SK-N-MC (cell line): ENCODE measurements at places on chromosomes 11 and 22.
A peak's percentile ranks its signal among the peaks of the same experiment; 100 is the strongest.

DNA sequence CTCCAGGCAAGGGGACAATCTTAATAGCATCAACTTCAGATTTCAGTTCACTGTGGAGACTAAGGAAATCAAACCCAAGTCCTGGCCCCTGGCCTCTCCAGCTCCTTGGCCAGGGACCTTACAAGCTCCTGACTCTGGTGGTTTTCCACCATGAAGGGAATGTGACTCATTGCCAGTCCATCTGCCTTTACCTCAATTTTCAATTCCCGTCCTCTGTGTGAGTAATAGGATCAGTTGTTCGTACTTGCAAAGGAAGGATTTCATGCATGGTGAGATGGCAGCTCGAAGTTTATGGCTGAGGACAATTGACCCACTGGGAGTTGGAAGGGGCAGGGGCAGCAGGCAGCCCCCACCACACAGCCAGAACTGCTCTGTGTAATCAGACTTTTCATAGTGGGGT, 42.5 kb downstream of the INSC start:
- DNase-seq: no peak

- no peak for DNase-seq
Observed at GRCh38 chr22:49271831-49272230, 555.8 kb downstream of the BRD1 start.

DNA sequence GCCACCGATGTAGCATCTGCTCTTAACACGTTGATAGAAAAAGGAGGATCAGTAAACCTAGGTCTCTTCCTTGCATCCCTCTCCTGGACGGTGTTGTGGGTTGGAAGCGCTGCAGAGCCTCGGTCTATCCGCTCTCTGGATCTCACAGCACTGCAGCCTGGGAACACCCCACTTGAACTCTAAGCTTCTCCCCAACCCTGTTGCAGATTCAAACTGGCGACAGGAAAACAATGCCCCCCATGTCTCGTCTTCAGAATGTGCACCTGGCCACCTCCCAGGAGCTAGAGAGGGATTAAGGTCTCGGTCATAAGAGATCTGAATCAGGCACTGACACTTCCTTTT, 454 bp downstream of the TMEM218 start:
- DNase-seq: no peak

DNA sequence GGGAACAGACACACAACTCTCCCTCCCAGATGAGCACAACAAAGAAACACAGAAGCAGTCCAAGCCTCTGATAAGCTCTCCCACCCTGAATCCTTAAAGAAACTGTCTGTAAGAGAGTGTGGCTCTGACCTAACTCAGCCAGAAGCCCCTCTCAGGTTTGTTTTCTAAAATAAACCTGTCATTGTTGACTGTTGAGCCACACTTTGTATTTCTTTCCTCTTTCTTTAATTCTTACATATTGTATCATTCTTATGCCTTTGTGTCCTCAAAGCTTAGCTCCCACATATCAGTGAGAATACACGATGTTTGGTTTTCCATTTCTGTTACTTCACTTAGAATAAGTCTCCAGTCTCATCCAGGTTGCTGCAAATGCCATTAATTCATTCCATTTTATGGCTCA, 7.8 kb upstream of the OR8D2 start:
- no peak for DNase-seq

DNA sequence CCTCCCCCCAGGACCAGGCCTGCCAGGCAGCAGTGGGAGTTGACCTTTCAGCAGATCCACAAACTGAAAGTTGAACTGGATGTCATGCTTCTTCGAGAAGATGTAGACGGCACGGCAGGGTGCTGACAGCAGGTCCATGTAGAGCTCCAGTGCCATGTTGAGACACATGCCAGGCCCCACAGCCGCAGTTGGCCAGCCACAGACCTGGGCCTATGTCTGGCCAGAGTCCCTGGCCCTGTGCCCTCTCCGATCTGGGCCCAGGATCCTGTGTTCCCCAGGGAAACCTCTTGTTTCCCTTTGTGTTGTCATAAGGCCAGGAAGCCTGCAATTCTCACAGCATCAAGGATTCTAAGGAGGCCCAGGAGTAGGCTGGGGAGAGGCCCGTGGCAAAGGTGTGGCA, at the start of gene GSTT4:
Gene GSTT4, minus strand, starts transcription at position 253 of the 400 bp plus-strand sequence. Its CDS starts 97 bp downstream, at position 156.
- no peak for DNase-seq

GRCh38 chr11:104198576-104198975, 34.6 kb upstream of the PDGFD start:
- peak; percentile 64 for DNase-seq

GRCh38 chr22:20009018-20009491, 7.6 kb downstream of the ARVCF start:
- no peak for DNase-seq

GRCh38 chr11:9732453-9732852, 68.6 kb downstream of the SWAP70 start:
- no peak for DNase-seq

DNA sequence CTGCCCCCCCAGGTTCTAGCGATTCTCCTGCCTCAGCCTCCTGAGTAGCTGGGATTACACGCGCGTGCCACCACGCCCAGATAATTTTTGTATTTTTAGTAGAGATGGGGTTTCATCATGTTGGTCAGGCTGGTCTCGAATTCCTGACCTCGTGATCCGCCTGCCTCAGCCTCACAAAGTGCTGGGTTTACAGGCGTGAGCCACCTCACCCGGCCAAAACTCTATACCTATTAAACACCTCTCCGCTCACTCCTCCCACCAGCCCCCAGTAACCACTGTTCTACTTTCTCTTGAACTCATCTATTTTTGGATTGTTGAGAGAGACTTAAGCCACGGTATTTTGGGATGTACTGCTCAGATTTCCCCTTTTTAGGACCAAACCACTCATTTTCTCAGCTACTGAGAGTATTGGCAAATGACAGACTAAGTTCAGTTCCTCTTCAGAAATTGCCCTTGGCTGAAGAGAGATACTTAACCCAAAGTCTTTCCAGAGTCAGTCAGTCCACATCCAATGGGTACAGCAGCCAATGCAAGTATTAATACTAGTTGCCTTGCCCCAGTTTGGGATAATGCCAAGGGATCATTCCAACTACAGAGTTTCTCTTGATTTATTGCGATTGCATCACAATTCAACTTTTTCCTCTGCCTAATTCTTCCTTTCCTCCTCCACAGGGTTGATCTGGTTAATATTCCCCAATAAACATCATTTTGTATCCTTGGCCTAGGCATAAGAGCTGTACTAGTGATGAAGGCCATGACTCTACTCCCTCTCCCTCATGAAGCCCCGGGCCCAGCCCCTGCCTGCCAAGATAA, 36.8 kb upstream of the CSTF3 start:
- DNase-seq: no peak

DNA sequence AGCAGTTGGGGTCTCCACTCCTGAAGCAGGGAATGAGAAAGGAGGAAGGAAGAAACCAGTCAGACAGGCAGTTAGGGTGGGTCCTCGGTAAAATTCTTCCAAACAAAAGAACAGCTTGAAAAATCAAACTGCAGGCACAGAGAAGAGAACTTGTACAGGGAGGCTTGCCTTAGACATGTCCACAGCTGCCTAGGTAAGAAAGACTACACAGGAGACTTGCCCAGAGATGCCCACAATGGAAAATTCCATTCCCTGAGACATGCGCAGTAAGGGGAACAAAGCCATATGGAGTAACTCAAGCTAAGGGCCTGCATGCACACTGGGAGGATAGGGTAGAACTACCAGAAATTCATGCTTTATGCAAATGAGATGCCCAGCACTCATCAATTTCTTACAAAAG, 9.8 kb downstream of the KCNJ11 start:
- no peak for DNase-seq

DNA sequence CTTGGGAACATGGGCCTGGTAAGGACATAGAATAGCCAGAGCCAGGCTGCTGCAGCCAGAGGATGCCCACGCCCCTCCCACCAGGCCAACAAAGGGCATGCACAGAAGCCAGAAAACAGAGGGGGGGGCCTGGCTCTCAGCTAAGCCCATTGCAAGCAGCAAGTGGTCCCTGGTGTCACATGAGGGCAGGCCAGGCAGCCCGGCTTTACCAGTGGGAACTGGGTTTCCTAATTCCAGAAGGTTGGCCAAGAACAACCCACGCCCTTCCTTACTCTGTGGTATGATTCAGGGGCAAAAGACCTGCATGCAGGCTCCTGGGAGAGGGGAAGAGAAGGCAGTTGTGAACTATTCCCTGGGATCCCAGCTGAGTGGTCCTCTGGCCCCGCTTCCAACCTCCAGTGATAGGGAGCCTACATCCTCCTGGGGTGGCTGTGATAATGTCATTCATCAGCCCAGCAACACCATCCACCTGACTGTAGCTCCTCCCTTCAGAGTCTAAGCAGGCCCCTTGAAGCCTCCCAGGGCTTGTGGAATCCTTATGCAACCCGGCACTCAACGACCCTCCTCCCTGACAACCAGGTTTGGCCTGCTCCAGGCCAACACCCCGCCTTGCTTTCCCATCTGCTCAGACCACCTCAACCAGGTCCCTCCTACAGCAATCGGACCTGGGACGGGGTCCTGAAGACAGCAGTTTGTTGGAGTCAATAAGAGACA, 62.1 kb upstream of the LMO1 start:
- DNase-seq: no peak

- DNase-seq: no peak
Observed at GRCh38 chr11:102177974-102178631, 67.9 kb downstream of the YAP1 start.

GRCh38 chr11:34941688-34942087, 25.3 kb downstream of the PDHX start:
- DNase-seq: no peak

GRCh38 chr11:2669634-2670469, 29.9 kb downstream of the KCNQ1OT1 start:
- no peak for DNase-seq

- no peak for DNase-seq
Observed at GRCh38 chr22:20571531-20572007, 64.2 kb downstream of the MED15 start.

DNA sequence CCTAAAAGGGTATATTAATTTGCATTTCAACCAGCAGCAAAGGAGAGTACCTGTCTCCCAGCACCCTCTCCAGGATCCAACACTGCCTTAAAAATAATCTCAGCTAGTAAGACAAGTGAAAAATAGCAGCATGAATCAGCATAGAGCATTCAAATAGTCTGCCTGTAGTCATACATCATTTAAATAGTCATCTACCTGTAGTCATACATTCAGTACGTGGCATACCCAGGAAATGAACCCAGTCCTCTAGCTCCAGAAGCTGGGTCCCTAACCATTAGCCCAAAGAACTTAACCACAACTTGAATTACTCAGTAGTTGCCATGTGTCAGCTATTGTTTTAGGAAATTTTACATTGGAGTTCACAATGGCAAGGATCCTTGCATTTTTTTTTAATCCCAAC, 9.3 kb downstream of the TENM4 start:
- DNase-seq: no peak

- DNase-seq: no peak
Observed at GRCh38 chr11:7576726-7577290, 63.0 kb downstream of the PPFIBP2 start.

DNA sequence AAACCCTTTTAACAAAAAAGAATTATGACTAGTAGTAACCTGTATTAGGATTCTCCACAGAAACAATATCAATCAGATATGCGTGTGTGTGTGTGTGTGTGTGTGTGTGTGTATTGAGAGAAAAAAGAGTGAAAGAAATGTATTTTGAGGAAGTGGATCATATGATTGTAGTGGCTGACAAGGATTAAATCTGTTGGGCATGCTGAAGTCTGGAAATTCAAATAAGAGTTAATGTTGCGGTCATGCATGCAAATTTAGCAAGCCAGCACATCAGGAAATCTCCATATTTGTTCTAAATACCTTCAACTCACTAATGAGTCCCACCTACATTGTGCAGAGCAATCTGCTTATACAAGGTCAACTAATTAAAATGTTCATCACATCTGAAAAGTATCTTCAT, 46.8 kb upstream of the IGLL5 start:
- DNase-seq: no peak

DNA sequence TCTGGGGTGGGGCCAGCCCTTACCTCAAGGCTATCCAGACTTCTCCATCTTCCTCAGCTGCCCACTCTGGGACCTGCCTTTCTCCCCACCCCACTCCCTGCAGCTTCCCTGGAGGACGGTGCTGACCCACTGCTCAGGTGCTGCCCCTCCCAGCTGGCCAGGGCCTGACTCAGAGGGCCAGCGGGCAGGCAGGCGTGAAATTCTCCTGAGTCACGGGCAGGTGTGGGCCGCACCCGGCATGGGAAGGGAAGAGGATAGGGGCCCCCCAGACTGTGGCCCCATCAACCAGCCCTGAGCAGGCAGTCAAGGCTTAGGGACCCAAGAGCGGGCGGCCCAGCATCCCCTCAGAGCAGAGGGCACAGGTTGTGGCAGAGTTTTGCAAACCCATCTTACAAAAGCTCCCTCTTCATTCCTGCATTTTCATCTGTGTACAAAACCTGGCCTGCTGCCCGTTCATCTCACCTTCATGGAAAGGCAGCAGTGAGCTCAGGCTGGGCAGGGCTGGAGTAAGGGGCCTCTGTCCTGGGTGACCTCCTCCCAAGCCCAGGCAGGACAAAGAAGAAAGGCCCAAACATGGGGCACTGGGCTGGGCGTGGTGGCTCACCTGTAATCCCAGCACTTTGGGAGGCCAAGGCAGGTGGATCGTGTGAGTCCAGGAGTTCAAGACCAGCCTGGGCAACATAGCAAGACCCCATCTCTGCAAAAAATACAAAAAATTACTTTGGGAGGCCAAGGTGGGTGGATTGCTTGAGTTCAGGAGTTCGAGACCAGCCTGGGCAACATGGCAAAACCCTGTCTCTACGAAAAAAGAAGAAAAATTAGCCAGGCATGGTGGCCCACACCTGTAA, 6.1 kb downstream of the RHOD start:
- DNase-seq: no peak

DNA sequence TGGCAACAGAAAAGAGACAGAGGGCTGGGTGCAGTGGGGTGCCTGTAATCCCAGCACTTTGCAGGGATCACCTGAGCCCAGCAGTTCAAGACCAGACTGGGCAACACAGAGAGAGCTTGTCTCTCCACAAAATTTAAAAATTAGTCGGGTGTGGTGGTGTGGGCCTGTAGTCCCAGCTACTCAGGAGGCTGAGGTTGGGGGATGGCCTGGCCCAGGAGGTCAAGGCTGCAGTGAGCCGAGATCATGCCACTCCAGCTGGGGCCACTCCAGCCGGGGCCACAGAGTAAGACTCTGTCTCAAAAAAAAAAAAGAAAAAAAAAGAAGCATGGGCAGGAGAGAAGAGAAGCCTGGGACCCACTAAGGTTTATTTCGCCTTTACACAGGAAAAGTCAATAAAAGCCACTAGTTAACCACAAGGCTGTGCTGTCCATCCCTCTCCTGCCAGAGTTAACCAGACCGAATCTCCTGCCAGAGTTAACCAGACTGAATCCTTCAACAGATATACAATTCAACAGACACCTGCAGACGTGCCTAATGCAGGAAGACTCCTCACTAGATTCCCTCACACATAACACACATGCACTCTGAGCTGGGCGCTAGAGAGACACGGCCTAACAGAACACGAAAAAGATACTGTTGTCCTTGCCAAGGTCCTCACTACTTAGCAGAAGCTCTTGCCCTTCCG, 29.8 kb downstream of the MICAL3 start:
- DNase-seq: no peak
